ENCODE measurements at places on chromosomes 5 and 9.

- no peak for DNase-seq
Observed at GRCh38 chr5:163758283-163758711, 252.9 kb downstream of the MAT2B start.

- DNase-seq: no peak
Observed at GRCh38 chr9:109953813-109954497, 174.0 kb downstream of the PALM2AKAP2 start.

DNA sequence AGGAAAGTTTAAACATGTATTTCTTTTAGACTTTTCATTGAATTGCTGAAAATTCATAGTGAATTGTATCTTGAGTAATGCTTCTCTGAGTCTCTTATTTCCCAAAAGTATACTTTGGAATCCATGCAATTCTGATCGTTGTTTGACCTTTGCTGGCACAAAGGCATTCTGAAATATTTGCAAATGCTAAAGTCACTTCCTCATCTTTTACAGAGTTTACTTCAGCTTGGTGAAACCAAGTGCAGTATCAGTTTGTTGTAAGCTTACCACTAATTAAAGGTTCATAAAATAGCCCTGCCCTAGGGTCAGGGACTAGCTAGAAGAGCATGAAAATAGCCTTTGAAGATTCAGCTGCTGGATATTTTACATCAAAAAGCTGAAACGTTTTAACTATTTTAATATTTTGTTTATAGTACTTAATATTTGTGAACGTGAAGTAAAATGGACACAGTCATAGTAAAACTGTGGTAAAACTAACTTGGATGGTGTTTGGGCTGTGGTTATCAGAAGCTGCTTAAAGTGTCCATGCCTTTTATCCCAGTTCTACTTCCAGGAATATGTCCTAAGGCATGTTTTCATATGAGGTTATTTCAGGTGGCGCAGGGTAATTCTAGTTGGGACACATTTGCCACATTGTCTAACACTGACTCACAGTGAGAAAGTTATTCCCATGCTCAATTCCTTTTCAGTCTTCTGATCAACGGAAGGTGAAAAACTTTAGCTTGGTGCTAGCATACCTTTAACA is 45.3 kb downstream of the SLC22A5 start:
- DNase-seq: no peak

GRCh38 chr5:10351919-10352318 is 1.6 kb upstream of the MARCHF6 start:
- no peak for DNase-seq
